ENCODE measurements at places on chromosomes 6 and 20.

DNA sequence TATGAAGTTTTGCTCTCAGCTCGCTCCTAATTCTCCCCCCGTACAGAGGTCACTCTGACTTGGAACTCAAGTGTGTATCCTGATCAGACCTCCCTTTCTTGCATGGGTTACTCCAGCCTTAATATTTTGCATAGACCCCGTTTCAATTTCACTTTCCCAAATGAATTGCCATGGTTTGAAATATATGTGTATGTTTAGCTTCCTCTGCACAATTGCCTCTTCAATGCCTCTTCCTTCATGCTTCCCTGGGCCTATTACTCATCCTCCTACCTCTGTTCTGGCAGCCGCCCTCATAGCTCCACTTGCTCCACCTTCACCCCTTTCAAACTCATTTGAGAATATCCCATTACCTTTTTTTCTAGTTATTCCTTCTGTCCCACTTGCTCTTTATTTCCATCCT is 90.0 kb upstream of the SAMD5 start:
- DNase-seq: no peak

- DNase-seq: no peak
These were observed 215.3 kb upstream of the KCNQ5 start for GRCh38 chr6:72406517-72406916.

GRCh38 chr20:57582029-57582378 is 21.1 kb downstream of the PCK1 start:
- no peak for DNase-seq

DNA sequence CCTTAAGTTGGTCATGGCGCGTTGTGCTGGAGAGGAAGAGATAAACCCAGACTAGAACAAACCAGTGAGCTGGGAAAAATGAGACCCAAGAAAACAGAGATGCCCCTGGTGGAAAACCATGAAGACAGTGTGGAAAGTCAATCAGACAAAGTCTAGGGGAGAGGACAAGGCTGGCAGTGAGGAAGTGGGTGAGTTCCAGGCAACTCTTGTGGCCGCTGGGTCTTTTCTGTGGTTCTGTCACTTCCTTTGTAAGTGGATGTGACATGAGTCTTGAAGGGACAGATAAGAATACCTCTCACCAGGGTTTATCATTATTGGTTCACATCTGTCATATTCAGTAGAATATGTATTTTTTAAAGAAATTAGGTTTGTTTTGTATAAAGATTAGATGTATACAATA is 738.4 kb downstream of the DHX35 start:
- DNase-seq: no peak

DNA sequence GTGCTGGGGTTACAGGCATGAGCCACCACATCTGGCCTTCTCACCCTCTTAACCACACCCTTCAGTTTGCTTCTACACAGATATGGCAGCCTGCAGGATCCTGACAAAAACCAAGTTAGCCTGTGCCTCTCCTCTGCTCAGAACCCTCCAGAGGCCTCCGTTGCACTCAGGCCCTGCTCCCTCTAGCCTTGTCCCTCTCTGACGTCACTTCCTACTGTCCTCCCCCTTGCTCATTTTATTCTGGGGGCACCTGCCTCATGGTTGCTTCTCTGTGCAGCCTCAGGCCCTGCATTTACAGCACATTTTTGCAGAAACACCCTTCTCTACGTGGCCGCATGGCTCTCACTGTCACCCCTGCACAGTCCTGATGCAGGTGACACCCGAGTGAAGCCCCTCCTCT is 105.6 kb downstream of the CDC5L start:
- no peak for DNase-seq

DNA sequence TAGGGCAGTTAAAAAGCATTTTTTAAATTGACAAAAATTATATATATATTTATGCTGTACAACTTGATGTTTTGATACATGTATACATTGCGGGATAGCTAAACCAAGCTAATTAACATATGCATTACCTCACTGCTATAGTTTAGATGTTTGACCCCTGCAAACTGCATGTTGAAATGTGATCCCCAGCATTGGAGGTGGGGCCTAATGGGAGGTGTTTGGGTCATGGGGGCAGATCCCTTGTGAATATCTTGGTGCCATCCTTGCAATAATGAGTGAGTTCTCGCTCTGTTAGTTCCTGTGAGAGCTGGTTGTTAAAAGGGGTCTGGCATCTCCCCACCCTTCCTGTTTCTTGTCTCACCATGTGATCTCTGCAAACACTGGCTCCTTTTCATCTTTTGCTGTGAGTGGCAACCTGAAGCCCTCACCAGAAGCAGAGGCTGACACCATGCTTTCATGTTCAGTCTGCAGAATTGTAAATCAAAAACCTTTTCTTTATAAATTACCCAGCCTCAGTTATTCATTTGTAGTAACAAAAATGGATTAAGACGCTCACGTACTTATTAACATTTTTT is 111.8 kb downstream of the MCHR2 start:
- no peak for DNase-seq

- DNase-seq: no peak
These were observed 74.7 kb downstream of the ZHX3 start for GRCh38 chr20:41242807-41243206.

- no peak for DNase-seq
These were observed 151.4 kb downstream of the CEBPB start for GRCh38 chr20:50341880-50342637.

DNA sequence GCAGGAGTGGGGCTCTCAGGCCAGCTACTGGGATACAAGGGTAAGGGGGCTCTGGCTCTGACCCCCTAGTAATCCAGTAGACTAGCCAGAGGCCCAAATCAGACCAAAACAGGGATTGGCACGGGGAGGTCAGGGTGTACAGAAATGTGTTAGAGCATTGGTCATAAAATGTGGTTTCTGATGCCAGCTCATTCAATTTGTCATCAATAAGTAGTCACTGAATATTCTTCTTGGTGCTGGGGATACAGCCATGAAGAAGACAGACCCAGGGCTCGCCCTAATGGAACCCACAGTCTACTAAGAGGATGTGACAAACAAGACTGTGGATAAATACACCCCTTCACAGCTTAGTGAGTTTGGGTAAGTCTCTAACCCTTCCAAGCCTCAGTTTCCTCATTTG is 11.1 kb downstream of the MAP1LC3A start:
- DNase-seq: no peak

GRCh38 chr20:34842143-34842542 is 16.7 kb upstream of the NCOA6 start:
- no peak for DNase-seq

DNA sequence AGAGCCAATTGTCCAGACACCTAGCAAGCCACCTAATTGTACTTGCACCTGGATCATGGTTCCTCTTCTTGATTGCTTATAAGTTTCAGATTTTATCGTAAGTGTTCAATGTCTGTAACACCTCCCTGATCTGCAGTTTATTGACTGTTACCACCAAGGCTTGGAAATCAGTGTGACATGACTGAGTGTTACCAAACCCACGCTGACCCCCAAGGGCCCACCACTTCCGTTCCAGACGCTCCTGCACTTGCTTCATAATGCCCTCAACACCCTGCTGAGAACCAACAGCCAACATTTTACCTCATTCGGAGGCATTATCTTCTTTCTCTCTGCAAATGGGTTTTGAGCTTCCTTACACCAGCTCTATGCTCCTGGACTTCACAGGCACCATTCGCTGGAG is 6.3 kb downstream of the CCR6 start:
- no peak for DNase-seq

DNA sequence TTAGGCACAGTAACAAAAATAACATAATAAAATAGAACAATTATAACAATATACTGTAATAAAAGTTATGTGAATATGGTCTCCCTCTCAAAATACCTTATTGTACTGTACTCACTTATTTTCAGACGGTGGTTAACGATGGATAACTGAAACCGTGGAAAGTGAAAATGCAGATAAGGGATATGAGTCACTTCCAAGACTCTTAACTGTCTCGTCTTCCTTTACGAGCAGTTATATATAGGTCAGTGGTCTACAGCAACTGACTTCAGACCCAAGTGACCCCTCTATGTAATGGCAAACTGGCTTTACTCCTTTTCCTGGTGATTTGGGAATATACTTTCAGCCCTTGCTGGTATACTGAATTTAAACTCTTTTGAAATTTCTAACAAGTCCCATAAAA is 261.4 kb downstream of the SLC35F1 start:
- no peak for DNase-seq

- peak; percentile 27 for DNase-seq
These were observed 114.5 kb downstream of the SLC22A3 start for GRCh38 chr6:160462551-160463109.

DNA sequence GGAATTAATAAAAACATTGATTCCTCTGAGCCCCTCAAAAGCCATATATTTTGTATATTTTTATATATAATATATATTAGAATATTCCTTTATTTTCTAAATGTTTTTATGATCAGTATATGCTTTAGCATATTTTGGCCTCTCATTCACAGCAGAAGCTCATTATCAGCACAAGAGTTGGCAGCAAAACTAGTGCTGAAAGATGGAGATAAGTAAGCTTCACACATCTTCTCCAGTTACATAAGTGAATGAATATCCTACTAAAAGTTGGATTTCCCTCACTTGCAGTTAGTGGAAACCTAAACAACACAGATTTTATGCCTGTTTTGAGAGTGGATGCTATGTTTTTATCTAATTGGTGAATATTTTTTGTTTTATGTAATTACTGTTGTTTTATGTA is 1303.8 kb upstream of the ADGRB3 start:
- DNase-seq: no peak

GRCh38 chr20:38275815-38276550 is 15.4 kb upstream of the KIAA1755 start:
- no peak for DNase-seq

GRCh38 chr6:34202329-34203201 is 34.1 kb upstream of the HMGA1 start:
- no peak for DNase-seq

Data from stimulated activated CD8-positive, alpha-beta memory T cell treated with anti-CD3 and anti-CD28 coated beads, Interleukin-12 subunit alpha, Interleukin-12 subunit beta, amount 100 ng/mL, for 1 hour (primary cell).